ENCODE measurements at places on chromosomes 5 and 9.

DNA sequence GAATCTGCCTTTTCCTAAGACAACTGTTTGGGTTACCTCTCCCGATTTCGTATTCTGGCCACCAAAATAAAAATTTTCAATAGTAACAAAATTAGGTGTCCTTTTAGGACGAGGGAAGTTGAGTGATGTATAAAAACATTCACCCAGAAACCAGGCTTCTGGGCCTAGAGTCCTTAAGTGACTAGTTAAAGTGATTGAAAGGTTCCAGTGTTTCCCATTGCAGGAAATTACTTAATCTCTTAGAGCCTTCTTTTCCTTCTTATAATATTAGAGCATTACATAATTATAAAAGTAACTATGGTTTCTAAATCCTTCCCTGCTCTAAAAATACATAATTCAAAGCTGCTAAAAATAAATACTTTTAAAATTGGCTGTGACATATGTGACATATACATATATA is 7.3 kb downstream of the MCIDAS start:
- DNase-seq = no peak

- DNase-seq = no peak
Observed at GRCh38 chr9:8684978-8685708, 885.6 kb upstream of the DMAC1 start.

GRCh38 chr9:77753180-77753579 is 105.1 kb upstream of the GNA14 start:
- DNase-seq = no peak

DNA sequence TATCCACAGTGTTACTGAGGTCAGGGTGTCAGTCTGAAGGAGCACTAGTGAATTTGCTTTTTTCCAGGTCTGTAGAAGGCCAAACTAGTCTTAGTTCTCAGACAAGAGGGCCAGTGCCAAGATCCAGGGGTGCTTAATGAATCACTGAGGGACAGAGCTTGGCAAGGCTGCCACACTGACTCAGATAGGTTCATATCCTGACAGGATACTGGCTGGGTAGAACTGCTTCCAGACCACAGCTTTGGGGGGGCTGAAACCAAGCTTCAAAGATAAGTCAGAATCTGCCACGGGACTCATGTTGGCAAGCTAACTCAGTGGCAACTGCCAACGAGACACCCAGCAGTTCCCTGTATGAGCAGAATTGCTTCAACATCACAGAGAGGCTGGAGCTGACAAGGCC is 1125.4 kb downstream of the EFNA5 start:
- DNase-seq = no peak

DNA sequence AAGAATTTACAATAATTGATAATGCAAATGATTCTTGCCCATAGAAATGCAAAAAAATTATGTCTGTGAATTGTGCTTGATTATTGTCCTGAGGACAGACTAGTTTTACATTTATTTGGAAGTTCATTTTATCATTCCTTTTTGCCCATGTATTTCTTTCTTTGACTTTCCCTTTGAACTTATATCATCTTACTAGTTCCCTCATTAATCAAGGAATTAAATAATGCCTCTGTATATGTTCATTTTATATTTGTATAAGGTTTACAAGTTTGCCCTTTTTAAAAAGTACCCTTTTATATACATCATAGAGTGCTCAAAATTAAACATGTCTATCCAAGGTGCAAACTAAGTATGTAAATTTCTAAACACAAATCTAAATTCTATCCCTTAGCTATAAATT is 501.6 kb downstream of the NTRK2 start:
- no peak for DNase-seq

GRCh38 chr9:75602060-75602459 is 288.4 kb upstream of the PCSK5 start:
- DNase-seq = no peak

- DNase-seq = no peak
Observed at GRCh38 chr5:67013719-67014118, 182.9 kb downstream of the CD180 start.

GRCh38 chr5:61805101-61805500 is 473.0 kb downstream of the ZSWIM6 start:
- no peak for DNase-seq

DNA sequence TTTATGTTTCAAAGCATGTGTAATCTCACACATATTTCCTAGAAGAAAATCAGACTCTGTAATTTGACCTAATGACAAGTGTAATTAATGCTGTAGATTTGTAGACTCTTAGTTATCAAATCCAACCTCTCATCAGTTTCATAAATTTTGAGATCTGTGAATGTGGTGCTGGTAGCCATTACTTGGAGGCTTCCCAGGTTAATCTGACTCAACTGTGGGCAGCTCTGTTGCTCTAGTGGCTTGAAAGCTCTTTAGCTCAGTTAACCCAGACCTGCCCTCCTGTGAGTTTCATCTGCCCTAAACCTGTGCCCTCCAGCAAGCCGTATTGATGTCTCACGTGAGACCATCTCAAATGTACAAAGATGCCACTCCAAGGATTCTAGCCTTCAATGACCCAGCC is 323.4 kb downstream of the FBXL7 start:
- no peak for DNase-seq

GRCh38 chr5:79772651-79773050 is 83.0 kb downstream of the CMYA5 start:
- DNase-seq = no peak

DNA sequence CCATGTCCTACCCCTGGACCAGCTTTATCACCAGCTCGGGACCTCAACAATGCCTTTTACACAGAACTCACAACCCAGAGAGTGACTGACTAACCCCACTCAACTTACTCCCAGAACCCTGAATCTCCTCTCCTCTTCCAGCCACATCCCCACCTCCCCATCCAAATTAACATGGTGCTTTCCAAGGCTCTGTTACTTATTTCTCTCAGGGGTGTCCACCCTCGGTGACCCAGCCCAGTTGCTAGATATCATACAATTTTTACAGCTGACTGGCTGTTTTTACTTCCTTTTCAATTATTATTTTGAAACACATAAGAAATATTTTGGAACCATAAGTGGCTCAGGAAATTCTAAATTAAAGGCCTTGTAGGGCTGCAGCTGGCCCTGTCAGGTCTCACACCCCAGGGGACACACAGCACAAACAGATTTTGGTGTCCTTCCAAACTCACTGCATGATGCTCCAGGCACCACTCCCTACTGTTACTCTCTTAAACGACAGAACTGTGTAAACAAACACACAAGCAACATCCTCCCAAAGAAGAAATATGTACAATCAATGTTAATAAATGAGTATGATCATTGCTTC is 180.6 kb downstream of the ADAMTS12 start:
- no peak for DNase-seq

DNA sequence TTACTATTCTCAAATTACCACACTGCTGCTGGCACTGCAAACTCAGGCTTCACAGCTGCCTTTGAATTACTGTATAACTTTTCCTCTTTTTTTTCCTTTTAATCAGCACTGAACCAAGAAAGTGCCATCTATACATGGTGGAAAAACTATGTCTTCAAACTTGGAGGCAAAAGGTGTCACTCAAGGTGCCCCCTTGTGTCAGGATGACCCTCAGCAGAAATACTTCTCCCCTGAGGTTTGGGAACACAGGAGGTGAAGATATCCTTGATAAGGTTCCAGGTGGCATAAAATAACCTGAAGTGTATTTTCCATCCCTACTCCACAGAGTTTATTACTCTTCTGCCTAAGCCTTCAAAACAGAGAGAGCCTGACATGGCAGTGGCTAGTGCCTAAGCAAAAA is 14.5 kb downstream of the FRMD3 start:
- no peak for DNase-seq

- DNase-seq = no peak
Observed at GRCh38 chr9:9924376-9924775, 688.4 kb downstream of the PTPRD start.

DNA sequence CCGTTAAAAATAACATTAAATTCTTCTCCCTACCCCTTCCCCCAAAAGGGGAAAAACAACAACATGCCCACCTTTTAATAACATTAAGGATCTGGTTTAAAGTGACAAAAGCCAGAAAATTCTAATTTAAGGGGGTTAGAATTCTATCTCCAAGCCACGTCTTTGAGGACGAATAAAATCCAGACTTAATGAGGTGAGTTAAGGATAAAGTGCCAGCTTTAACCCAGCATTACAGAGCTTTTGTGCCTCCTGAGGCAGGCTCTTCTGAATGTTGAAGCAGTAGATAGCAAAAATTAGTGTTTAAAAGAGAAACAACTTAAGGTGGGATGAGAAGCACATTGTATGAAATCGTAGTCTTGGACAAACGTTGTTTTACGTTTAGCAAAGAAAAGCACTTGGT is 329.0 kb upstream of the MPDZ start:
- DNase-seq = no peak

- no peak for DNase-seq
Observed at GRCh38 chr5:45264447-45264846, 431.7 kb downstream of the HCN1 start.

DNA sequence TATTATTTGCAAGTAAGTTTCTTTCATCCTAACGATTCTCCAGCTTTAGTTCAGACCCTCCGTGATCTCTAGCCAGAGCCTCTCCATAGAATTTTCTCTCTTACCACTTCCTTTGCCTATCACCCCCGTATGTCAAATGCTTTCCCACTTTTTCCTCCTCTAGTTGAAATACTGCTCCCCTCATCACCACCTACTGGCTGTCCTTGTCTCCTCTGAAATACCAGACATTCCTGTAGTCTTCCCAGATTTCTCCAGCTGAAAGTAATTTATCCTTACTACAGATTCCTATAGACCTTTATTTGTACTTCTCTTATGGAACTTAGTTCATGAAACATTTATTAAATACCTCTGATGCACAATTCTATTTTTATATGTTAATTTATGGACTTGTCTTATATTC is 36.0 kb upstream of the GLIPR2 start:
- DNase-seq = no peak

GRCh38 chr5:159581502-159582249 is 251.4 kb upstream of the IL12B start:
- DNase-seq = no peak

- no peak for DNase-seq
Observed at GRCh38 chr5:158140120-158140731, 281.3 kb upstream of the CLINT1 start.

DNA sequence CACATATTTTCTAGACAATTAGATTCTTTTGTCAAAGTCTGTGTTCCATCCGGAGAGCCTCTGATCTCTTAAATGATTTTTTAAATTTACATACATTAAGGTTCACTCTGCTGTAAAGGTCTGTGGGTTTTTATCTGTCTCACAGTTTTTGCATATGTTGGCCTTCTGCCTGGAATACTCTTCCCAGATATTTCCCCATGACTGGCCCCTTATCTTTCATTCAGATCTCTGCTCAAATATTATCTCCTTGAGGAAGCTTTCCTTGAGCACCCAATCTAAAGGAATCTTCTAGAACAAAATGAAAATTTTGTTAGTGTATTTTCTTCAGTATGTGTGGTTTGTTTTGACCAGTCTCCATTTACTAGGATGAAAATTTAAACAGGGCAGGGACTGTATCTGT is 26.3 kb downstream of the FAF2 start:
- DNase-seq = no peak

DNA sequence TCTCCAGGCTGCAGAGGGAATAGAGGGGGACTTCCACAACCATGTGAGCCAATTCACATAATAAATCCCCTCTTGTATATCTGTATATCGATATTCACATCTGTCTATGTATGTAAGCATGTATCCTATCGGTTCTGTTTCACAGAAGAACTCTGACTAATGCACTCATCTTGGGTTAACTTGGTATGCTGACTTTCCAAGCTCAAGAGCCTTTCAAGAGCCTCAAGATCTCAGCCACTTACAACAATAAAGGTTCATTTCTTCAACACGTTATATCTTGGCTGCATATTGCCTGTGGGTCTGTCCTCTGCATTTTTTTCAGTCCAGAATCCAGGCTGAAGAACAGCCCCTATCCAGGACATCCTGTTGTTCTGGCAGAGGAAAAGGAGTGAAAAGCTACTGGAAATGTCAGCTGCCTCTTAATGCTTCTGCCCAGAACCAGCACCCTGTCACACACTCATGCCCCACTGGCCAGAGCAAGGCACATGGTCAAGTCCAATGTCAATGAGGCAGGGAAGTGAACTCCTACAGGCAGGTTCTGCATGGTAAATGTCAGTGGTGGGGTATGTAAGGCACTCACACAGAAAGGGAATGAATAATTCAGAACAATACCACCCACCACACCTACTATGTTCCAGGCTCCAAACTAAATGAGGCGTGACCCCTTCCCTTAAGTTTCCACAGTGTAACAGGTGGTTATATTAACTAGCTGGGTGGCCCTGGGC is 91.6 kb upstream of the ICE1 start:
- no peak for DNase-seq

DNA sequence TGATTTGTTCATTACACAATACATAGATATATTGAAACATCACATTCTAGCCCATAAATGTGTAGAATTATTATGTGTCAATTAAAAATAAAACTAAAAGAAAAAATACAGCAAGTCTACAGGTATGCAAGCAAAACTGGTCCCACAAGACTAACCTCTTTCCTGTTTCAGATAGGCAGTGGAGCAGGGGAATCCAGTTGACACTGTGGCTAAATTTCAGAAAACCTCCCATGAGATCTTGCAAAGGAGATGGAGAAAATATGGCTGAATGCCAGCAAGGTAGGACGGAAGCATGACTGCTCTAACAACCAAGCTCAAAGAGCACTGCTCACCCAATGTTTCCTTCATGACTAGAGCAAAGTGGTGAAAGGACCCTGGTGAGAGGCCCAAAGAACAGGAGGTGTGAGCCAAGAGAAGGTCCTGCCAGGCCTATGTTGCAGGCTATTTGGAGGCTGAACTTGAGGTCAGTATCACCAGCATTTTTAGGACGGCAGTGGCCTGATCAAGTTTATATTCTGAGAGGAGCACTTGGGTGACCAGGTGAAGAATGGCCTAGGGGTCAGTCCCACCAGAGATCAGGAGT is 1.1 kb upstream of the SH3TC2 start:
- DNase-seq = no peak

Data from Kasumi-1 (cell line).